Stimulated activated CD8-positive, alpha-beta memory T cell treated with anti-CD3 and anti-CD28 coated beads, Interleukin-15, amount 100 ng/mL, for 4 hours (primary cell): ENCODE measurements at places on chromosomes 12 and 14.
A peak's percentile ranks its signal among the peaks of the same experiment; 100 is the strongest.

DNA sequence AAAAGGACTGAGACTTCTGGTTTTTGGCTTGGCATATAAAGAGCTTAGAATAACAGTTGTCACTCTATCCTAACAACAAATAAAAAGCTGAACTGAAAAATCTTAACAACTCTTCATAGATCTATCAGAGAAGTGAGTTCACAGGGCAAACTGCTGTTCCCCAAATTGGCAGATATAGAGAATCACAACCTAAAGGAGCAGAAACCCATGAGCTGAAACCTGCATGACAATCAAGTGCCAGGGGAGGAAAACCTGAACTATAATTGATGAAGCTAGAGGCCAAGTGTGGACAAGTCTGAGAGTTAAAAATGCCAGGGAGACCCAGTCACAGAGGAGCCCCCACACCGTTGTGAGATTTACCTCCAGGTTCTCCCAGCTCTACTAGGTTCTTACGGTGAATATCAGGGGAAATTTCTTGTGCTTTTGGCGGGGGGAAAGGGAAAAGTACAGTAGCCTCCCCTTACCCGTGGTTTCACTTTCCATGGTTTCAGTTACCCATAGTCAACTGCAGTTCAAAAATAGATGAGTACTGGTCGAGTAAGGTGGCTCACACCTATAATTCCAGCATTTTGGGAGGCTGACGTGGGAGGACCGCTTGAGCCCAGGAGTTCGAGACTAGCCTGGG is 53.9 kb downstream of the ATF7 start:
- DNase-seq, result no peak

DNA sequence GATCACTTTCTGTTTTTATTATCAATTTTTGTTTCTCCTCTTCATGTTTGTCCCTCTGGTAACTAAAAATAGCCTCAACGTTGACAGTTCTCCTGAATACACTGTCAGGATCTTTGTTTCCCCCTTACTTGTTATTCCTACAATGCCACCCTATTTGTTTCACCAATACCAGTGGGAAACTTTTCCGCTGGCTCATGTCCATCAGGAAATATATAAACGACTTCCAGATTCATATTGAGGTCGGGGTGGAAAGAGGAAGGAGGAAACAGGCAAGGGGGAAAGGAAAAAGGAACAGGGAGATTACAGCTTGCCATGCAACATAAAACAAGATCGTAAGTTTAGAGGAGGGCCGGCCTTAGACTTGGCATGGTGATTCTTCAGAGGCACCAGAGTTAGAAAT is 61.7 kb downstream of the BTBD7 start:
- no peak for DNase-seq

GRCh38 chr14:26896447-26896846 is 298.6 kb upstream of the NOVA1 start:
- DNase-seq, result no peak

GRCh38 chr12:106062693-106063092 is 76.1 kb downstream of the NUAK1 start:
- DNase-seq, result no peak

- peak; percentile 23 for DNase-seq
Observed at GRCh38 chr12:122021822-122022392, at the start of gene BCL7A. Gene BCL7A (plus strand): TSS chr12:122021884. CDS start chr12:122022092, 208 bp downstream.

GRCh38 chr14:100240668-100241032 is 1.7 kb downstream of the YY1 start:
- DNase-seq, result no peak

GRCh38 chr12:93358058-93358457 is 19.7 kb upstream of the NUDT4 start:
- no peak for DNase-seq

DNA sequence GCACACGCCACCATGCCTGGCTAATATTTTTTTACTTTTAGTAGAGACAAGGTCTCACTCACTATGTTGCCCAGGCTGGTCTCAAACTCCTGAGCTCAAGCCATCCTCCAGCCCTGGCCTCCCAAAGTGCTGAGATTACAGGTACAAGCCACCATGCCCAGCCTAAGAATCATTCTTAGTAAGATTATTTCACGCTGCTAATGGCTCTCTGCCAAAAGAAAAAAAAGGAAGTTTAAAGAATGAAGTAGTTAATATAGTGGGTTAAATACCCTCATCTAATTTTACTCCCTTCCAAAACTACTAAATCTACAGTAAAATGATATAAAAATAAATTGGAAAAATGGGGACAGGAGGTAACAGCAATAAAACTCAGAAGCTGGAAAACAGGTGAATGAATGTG is 2.6 kb downstream of the ETFRF1 start:
- DNase-seq, result no peak

DNA sequence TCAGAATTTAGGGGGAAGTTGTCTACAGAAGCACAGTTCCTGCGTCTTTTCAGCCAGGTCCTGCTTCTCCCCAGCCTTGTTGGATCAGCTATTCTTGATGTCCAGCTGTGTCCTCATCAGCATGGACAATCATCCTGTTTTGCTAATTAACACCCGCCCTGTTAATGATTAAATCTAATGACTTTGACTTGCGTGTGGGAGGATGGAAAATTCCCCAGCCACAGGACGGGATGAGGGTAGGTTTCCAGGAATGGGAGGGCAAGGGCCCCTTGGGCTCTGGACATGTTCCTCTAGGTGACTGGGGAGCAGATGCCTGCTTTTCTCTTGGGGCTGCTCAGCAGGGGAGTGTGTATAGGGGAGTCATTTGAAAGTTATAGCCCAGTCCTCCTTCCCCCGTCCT is 5.3 kb upstream of the PPP1R1A start:
- DNase-seq, result no peak

- no peak for DNase-seq
Observed at GRCh38 chr12:77500089-77500488, 330.6 kb upstream of the NAV3 start.

DNA sequence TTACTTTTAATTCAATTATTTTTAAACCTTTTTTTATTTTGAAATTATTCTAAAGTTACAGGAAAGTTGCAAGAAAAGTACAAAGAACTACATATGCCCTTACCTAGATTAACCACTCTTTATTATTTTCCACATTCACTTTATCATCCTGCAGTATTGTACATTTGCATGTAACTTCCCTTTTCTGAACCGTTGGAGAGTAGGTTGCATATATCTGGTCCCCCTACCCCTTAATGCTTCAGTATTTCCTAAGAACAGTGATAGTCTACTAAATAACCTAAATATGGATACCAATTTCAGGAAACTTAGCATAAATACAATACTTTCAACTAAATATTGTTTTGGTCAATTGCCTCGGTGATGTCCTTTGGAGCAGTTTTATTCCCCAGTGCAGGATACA is 15.0 kb downstream of the G2E3 start:
- no peak for DNase-seq

DNA sequence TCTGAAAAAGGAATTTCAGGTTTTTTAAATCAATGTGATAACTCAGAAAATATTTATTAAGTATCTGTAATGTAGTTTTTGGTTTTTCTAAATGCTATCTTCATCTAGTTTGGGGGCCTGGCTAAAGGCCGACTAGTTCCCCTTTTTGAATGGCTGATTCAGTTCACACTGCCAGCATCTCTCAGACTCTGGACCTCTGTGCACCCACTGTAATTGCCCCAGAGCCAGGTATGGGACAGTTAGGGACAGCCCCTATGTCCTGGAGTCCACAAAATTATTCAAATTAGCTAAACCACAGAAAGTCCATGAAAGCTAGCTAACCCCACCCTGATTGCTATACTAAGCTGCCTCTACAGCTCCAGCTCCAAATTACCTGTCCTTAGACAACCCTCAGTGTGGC is 49.1 kb upstream of the RGS6 start:
- DNase-seq, result no peak

DNA sequence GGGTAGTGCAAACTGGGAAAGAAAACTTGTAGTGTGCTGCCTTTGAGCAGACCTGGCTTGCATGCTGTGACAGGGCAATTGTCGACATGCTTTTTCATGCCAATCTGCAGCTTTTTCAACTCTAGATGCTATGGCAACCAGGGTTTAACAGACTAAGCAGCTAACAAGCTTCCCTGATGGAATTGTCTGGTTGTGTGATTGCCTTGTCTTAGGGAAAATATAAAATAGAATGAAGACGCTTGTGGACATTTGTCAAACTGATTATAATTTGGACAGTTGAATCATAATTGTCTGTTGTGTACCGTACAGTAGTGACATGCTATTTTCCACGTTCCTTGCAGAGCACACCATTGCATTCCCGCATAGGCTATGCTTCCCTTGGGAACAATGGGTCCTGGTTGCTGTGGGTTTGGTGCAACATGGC is 113.0 kb downstream of the FOXG1 start:
- no peak for DNase-seq

DNA sequence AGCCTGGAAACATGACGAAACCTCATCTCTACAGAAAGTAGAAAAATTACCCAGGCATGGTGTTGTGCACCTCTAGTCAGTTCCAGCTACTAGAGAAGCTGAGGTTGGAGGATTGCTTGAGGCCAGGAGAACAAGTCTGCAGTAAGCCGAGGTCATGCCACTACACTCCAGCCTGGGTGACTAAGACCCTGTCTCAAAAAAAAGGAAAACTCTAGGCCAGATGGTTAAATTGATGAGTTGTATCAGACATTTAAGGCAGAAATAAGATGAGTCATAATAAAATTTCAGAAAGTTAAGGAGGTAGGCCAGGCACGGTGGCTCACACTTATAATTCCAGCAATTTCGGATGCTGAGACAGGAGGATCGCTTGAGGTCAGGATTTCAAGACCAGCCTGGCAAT is 10.7 kb downstream of the EIF2S1 start:
- DNase-seq, result no peak

GRCh38 chr12:52568111-52568510 is 5.5 kb downstream of the KRT74 start:
- DNase-seq, result no peak

GRCh38 chr14:31340297-31341063 is 79.9 kb downstream of the HEATR5A start:
- no peak for DNase-seq

GRCh38 chr12:12333407-12334366 is 16.4 kb downstream of the MANSC1 start:
- no peak for DNase-seq

GRCh38 chr12:55996201-55996714 is 818 bp upstream of the SUOX start:
- DNase-seq, result peak; percentile 47

GRCh38 chr14:99764222-99764706 is 28.9 kb upstream of the EML1 start:
- DNase-seq, result no peak

DNA sequence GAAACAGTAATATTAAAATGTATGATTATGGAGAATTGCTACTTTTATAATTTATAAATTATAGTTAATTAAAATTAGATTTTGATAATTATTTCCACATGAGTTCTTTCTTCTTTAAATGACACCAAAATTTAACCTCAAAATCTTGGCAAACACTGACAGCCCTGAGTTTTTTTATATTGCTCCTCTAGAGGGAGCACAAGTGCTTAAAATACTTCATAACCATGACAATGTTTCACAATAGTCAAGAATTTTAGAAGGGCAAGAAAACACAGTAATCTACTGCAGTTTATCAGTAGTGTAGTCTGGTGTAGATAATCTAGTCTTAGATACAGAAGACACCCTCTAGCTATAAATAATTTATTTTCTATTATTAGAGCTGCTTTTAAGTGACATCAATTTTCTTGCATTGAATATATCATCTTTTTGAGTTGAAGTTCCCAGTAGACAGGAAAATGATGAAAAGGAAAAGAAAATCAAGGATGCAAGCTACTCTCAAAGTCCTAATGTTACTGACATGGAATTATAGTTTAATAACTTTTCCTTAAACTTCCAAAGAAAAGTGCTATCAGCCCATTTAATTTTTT is 14.3 kb upstream of the PTGER2 start:
- no peak for DNase-seq

- no peak for DNase-seq
Observed at GRCh38 chr14:100816950-100817901, 8.7 kb upstream of the MEG3 start.

GRCh38 chr12:99436584-99436983 is 211.0 kb upstream of the GARIN6 start:
- DNase-seq, result no peak

- DNase-seq, result no peak
Observed at GRCh38 chr12:18580291-18580690, 157.5 kb downstream of the PLCZ1 start.

DNA sequence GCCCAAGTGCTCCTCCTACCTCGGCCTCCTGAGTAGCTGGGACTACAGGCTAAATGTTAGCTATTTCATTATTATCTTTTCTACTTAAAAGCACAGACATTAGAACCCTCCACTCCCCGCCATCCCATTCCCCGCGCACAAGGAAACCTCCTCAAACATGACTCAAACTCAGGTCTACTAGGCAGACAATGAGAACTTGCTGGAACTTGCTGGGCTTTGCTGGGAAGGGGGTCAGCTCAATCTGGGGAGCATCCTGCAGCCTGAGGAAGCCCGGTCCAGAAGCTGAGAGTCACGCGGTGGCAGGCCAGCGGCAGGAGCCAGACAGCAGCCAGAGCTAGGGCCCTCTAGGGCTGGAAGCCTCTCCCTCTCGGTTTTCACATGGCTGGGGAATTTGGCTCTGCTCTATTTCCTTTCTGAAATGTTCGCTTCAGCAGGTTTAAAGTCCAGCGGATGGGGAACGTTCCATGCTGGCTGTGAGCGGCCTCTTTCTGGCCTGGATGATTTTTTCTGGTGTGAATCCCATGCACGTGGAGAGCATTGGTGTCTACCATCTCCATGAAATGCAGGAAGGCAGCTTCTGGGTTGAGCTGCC is 68.5 kb downstream of the SLC6A12 start:
- no peak for DNase-seq

GRCh38 chr12:33832900-33833299 is 189.4 kb upstream of the ALG10 start:
- DNase-seq, result no peak

DNA sequence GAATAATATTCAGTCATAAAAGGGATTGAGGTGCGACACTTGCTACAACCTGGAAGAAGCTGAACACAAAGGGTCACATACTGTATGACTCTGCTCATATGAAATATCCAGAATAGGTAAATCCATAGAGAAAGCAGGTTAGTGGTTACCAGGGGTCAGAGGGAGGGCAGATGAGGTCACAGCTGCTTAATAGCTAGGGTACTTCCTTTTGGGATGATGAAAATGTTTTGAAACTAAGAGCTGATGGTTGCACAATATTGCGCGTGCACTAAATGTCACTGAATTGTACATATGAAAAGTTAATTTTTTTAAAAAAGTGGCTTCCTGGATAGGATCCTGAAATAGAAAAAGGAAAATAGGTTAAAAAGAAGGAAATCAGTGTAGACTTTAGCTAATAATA is 23.8 kb downstream of the NEUROD4 start:
- no peak for DNase-seq

- DNase-seq, result peak; percentile 39
Observed at GRCh38 chr14:50001999-50002925, 109.4 kb downstream of the ARF6 start.

GRCh38 chr14:44846232-44846824 is 115.4 kb downstream of the KLHL28 start:
- no peak for DNase-seq
